Body of pancreas (tissue), 4 donors: ENCODE measurements at places on chromosomes 2 and 18. TPM values are rescaled to one million over a fixed set of nuclear protein-coding genes. Genes with fewer than 3 reads are reported as not detected.
A peak's percentile ranks its signal among the peaks of the same experiment; 100 is the strongest.

DNA sequence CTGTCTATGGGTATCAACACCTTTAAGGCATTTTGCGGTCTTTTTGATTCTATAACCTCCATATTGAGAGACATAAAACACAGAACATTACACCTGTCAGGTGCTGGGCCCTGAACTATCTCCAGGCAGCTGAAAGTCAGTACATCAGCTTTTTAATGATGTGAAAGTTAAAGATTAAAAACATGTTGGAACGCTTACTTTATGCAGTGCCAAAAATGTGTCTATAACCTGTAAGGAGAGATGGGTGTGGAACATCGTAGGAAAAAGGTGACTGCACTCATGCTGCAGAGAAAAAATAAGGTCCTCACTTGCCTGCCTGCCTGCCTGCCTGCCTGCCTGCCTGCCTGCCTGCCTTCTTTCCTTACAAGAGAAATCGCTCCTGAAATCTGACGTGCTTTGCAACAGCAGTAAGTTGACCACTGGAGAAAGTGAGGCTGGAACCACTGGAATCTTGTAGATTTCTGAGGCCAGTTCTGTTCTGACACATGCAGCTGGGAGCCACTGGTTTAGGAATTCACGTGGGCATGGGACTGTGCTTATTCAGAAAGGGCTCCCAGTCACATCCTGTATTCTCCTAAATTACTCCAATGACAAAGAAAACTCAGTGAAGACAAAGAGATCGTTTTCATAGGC lies 34.1 kb downstream of the BCL11A start:
- DNase-seq = no peak

CKAP2L gene
- not detected for total RNA-seq

DNA sequence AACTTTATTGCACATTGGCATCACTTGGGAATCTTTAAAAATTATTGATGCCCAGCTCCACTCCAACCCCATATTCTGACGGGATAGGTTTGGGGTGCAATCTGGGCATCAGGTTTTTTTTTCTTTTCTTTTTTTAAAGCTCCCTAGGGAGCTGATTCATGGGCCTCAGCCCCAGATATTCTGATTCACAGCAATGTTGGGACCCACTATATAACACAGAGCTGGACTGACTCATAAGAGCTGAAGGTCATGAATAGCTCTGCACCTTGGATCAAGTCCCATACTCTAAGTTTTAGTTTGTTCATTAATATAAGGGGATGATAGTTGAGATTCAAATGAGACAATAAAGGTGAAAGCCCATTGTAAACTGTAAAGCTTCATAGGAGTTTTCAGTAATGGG lies 191.1 kb upstream of the REV1 start:
- no peak for DNase-seq

DNA sequence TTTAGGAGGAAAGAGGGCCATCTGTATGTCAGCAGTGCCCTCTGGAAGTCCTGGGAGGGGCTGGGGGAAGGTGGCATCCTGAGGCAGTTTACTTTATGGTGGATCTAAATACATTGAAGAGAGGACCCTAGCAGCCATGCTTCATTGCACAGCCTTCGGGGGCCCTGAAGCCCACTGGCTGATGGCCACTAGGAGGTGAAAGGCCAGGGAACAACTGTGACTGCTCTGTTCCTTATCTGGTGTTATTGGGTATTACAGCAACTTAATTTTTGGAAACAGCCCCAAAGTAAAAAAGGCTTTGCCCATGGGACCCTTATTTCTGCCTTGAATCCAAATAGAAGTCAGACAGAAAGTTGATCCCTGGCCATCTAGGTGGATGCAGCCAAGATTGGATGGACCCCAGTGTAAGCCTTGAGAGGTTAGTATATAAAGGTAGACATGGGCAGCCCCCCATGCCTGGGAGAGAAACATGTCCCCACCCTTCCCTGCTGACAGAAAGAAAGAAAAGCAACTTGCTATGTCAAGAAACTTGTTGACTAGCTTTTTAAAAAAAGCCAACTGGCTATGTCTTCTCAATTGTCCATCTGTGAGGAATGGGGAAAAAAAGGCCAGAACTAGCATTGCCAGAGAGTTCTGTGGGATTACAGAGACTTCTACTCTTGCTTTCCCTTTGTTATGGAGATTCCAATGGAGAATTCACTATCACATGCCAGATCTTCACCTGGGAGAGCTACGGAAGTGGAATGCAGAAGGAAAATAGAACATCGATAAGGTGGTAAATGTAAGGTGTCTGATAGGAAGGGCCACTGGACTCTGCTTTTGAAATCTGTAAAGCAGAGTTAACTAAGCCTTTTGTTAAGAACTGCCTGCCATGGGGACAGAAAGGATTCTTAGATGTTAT lies 58.6 kb upstream of the OSR1 start:
- DNase-seq = no peak

- no peak for DNase-seq
Observed at GRCh38 chr2:50885948-50886347, 146.0 kb downstream of the NRXN1 start.

DNA sequence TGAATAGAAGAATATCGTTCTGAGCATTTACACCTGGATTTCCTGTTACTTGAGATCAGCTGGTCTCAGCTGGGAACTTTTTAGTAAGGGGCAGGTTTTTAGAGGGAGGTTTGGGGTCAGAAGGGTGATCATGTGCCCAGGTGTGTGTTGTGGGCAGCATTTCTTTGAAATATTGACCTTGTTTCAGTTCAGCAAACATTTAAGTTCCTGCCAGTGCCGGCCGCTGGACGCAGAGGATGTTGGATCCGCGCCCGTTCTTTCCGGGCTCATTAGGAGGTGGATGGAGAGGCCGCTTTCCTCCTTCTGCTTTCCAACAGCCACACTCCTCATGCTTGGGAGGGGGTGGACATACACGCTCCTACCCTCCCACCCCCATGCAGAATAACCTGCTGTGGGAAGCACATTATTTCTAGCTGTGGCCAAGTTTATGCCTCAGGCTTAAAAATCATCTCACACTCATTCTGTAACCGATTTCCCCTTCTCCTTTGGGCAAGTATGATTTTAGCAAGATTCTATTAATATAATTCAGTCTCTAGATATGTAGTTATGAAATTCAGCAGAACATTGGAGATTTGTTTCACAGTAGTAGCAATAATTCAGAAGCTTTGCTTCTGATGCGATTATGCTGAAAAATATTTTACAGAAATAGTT lies 131.4 kb downstream of the ZNF236 start:
- DNase-seq = peak; percentile 83

ACVR2A gene
- 5.6 TPM for total RNA-seq

- DNase-seq = peak; percentile 39
Observed at GRCh38 chr2:133438026-133438425, 130.2 kb downstream of the NCKAP5 start.

GNLY gene
- 5.6 TPM for total RNA-seq

GRCh38 chr2:166675553-166675952 lies 181.5 kb upstream of the SCN7A start:
- DNase-seq = no peak

ANKRD30BL gene
- total RNA-seq = not detected

DNA sequence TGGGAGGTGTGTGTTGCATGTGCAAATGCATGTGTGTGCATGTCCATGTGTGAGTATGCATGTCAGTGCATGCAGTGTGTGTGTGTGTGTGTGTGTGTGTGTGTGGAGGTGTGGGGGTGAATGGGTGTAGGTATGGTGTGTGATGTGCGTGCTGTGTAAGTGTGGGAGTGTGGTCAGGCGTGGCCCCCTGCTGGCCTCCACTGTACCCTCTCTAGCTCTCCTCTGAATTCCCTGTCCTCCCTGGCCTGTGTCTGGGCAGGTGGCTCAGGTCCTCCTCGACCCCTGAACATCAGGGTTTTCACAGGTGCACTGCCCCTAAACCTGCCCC lies 230.2 kb downstream of the CELF4 start:
- DNase-seq = no peak

DNA sequence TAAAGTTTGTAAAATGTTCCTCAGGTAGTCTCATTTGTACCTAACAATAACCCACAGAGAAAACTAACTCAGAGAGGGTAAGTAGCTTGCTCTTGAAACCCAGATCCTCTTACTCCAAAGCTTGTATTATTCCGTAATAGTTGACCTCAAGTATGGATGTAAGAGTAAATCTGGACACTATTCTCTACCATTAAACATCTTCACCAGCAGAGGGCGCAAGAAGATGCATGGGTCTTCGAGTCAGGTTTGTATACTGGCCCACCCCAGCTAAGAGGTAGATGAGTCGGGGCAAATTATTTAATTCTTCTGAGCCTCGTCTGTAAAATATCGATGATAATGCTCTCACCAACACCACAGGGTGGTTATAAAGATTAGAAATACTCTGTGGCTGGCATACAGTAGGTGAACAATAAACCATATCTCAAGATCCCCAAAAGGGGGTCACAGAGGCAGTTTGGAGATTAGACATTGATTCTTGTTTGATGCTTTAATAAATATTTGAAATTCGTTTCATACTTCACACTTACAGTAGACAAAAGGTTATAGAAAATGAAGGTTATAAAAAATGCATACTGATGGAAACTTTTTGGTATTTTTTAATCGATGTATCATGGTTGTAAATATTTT lies 3.5 kb upstream of the CABLES1 start:
- DNase-seq = peak; percentile 61

DNA sequence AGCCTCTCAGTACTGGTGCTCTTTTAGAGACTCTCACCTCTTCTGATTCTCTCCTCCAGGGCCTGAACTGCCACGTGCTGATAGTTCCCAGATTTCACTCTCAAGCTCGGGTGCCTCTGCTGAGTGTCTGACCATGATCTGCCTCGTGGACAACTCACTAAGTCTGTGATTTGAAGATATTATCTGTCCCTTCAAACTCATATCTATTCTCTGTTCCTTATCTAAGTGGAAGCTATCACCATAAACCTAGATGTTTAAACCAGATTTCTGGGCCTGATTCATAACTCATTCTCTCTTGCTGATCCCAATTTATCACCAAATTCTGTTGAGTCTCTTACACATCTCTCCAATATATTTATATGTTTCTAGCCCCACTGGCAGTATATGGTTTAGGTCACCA lies 29.9 kb upstream of the KIDINS220 start:
- no peak for DNase-seq

DNA sequence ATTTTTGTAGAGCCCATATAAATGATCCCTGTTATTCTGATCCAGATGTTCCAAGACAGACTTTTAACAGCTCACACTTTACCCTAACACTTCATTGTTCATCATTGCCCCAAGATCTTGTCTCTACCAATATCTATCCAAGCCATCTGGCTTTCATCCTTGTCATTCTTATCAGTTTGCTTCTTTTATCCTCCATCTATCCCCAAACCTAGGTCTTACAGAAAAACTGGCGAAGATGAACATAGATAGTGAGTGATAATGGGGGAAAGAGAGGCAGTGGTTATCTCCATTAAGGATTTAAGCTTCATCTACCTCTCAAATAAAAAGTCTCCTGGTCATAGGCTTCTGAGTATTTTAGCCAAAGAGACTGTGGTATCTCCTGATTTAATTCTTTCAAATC lies 89.5 kb downstream of the DHRS9 start:
- DNase-seq = no peak

- no peak for DNase-seq
Observed at GRCh38 chr2:219457784-219458369, 23.2 kb downstream of the SPEG start.

HYCC2 gene
- 9.3 TPM for total RNA-seq

DNA sequence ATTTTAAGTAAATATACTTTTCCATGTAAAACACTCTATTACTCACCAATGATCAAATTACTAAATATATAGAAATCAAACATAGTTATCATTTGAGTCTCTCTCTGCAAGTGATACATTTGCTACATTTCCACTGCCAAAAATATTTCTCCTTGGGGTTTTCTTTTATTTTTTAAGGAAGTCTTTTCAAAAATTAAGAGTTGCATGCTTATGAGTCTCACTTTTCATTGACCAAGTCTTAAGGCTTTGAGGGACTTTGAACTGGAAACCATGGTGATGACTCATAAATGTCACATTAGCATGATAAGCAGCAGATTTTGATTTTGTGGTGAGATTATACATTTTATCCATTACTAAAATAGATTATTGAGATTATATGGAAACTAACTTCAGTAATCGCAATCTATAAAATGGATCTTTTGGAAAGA lies 152.9 kb downstream of the FAM124B start:
- no peak for DNase-seq

- DNase-seq = no peak
Observed at GRCh38 chr2:137764646-137765045, 199.6 kb upstream of the HNMT start.
